ENCODE measurements at places on chromosomes 7 and 10. TPM values are rescaled to one million over a fixed set of nuclear protein-coding genes. Genes with fewer than 3 reads are reported as not detected.

The CPN1 gene
- total RNA-seq: not detected

The ENKUR gene
- 0.17 TPM for total RNA-seq

The RBM20 gene
- under 0.01 TPM for total RNA-seq

The TET1 gene
- total RNA-seq: 3.3 TPM

The PRKRIP1 gene
- 16.3 TPM for total RNA-seq

The ZNF503 gene
- 8.2 TPM for total RNA-seq

The WNT8B gene
- not detected for total RNA-seq

The RTKN2 gene
- total RNA-seq: 0.51 TPM

The VAX1 gene
- total RNA-seq: not detected

The TLX1 gene
- total RNA-seq: not detected

The C7orf33 gene
- total RNA-seq: not detected

- no peak for DNase-seq
- no peak overlapping the region for H3K4me3 ChIP-seq
- H3K27ac ChIP-seq: no peak overlapping the region
- no peaks in the 10 kb centered on the region for H3K27me3 ChIP-seq
- H3K36me3 ChIP-seq: no peaks in the 10 kb centered on the region
Observed at GRCh38 chr10:116450861-116451260, 23.2 kb downstream of the PNLIPRP3 start.

GRCh38 chr7:89777499-89777898 is 376.8 kb upstream of the STEAP1 start:
- no peak overlapping the region for H3K27ac ChIP-seq
- no peak overlapping the region for H3K4me3 ChIP-seq
- no peaks in the 10 kb centered on the region for H3K36me3 ChIP-seq
- no peak for DNase-seq
- H3K4me1 ChIP-seq: no peaks in the 10 kb centered on the region

DNA sequence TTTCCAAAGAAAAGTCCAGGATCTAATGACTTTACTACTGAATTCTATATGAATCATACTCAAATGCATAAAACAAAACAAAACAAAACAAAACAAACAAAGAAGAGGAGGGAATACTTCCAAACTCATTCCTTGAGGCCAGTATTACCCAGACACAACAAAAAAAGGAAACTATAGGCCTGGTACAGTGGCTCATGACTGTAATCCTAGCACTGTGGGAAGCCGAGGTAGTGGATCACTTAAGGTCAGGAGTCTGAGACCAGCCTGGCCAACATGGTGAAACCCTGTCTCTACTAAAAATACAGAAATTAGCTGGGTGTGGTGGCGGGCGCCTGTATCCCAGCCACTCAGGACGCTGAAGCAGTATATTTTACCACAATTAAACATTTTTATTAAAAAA is 114.6 kb downstream of the NRBF2 start:
- H3K27ac ChIP-seq: no peak overlapping the region
- no peaks in the 10 kb centered on the region for H3K4me1 ChIP-seq
- H3K4me3 ChIP-seq: no peak overlapping the region
- no peaks in the 10 kb centered on the region for H3K27me3 ChIP-seq

- H3K4me1 ChIP-seq: peaks cover 3% of the 10 kb centered on the region
- H3K36me3 ChIP-seq: no peaks in the 10 kb centered on the region
- no peak overlapping the region for H3K27ac ChIP-seq
- H3K27me3 ChIP-seq: no peaks in the 10 kb centered on the region
- no peak for DNase-seq
Observed at GRCh38 chr7:2628130-2628482, 3.7 kb upstream of the TTYH3 start.

DNA sequence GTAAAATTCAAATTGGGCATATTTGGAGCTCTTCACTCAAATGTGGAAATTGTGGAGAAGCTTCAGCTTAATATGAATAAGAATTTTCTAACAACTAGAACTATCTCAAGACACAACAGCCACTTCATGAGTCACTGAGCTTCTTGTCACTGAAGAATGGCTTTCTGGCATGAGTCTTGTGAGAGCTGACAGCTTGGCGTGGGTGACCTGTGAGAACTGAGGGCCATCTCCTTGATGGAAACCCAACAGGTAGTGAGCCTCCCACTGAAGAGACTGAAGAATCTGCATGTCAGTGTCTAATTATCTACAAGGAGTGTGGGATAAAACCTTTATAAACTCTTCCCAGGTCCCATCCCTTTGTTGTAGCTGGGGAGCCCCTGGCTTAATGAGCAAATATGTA is 66.0 kb downstream of the CLEC2L start:
- H3K4me3 ChIP-seq: no peak overlapping the region
- no peaks in the 10 kb centered on the region for H3K27me3 ChIP-seq
- no peak for DNase-seq
- peaks cover 4% of the 10 kb centered on the region for H3K4me1 ChIP-seq

GRCh38 chr7:29990931-29991330 is 1.3 kb upstream of the SCRN1 start:
- no peaks in the 10 kb centered on the region for H3K27me3 ChIP-seq
- H3K27ac ChIP-seq: no peak overlapping the region
- no peak for DNase-seq

DNA sequence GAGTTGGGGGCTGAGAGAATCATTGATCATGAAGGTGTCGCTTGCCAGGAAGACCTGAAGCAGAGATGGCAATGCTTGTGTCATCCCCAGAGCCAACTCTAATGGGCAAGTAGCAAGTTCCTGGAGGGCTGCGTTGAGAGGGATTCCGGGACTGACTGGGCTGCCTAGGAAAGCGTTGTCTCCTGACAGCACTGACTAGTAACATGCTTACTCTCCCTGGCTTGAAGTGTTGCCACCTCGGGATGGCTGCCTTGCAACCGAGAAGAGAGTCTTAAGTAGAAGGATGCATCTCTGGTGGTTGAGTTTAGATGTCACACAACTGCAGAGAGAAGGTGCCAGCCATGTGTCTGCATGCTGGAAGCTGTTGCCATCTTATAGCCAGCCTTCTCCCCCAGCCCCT is 453.4 kb downstream of the PLXNA4 start:
- no peak overlapping the region for H3K27ac ChIP-seq
- no peaks in the 10 kb centered on the region for H3K4me1 ChIP-seq
- no peak for DNase-seq
- no peaks in the 10 kb centered on the region for H3K27me3 ChIP-seq

GRCh38 chr10:122974543-122975064 is 5.6 kb upstream of the PSTK start:
- H3K36me3 ChIP-seq: no peaks in the 10 kb centered on the region
- H3K4me3 ChIP-seq: no peak overlapping the region
- H3K4me1 ChIP-seq: no peaks in the 10 kb centered on the region
- DNase-seq: no peak
- H3K27ac ChIP-seq: no peak overlapping the region

DNA sequence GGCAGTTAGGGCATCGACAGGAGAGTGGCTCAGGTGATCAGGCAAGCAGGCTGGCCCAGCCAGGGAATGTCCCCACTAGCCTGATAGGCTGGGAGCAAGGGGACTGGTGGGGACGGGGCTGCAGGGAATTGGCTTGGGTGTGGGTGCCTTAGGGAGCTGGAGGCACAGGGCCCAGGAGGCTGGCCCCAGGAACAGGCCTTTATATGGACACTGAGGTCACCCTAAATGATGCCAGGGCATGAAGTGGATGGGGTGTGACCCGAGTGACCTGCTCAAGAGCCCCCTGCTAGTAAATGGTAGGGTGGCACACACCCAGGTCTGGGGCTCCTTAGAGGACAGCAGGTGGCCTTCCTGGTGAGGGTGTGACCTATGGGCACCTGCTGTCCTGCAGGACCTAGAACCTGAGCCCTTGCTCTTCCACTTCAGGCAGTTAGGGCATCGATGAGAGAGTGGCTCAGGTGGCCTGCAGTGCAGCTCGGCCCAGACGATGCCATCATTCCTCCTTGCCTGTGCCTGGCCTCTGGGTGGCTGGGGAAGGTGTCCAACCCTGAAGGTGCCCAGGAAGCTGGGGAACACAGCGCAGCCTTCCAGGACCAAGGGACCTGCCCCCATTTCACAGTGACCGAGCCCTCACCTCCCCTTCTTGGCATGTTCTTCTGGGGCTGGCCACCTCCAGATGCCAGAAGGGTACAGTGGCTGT is 51.7 kb upstream of the LEP start:
- H3K4me3 ChIP-seq: no peak overlapping the region
- H3K27me3 ChIP-seq: peaks cover 25% of the 10 kb centered on the region
- no peak for DNase-seq
- no peaks in the 10 kb centered on the region for H3K36me3 ChIP-seq
- no peaks in the 10 kb centered on the region for H3K4me1 ChIP-seq

DNA sequence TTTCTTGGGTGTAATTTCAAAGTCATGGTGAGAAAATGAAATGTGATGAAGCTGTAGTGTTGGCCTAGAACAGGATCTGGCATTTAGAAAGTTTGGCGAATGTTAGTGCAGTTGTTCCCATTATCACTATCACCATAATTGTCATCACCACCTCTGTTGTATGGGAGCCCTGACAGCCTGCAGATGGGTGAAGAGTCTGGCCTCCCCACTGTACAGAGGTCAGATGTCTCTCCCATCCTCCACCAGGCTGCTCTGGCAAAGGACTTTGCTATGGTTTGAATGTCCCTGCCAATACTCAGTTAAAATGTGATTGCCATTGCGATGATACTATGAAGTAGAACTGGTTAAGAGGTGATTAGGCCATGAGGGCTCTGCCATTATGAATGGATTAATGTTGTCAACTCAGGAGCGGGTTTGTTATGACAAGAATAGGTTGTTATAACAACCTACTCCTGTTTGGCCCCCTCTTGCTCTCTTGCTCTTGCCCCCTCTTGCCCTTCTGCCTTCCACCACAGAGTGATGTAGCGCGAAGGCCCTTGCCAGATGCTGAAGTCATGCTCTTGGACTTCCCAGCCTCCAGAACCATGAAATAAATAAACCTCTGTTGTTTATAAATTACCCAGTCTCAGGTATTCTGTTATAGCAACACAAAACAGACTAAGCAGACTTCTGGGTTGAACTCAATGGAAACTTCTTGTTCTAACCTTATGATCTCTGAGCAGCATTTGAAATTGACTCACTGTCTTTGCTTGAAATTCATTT is 90.0 kb downstream of the GRK5 start:
- no peaks in the 10 kb centered on the region for H3K27me3 ChIP-seq
- H3K36me3 ChIP-seq: no peaks in the 10 kb centered on the region
- DNase-seq: no peak
- H3K4me1 ChIP-seq: peaks cover 8% of the 10 kb centered on the region

DNA sequence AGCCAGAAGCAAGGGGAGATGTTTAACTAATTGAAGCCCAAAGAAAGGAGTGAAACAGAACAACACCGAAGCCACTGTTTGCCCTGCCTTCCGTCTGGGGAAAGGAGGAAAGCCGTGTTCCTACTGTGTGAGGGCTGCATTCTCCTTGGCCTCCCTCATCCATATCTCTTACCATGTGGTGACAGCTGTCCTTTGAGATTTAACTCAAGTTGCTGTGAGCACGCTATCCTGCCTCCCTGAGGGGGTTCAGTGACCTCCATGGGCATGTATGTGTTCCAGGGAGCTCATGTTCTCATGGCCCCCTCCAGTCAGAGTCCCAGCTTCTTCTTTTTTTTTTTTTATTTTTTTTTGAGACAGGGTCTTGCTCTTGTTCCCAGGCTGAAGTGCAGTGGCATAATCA is 26.2 kb upstream of the CRHR2 start:
- DNase-seq: no peak
- no peaks in the 10 kb centered on the region for H3K36me3 ChIP-seq
- no peak overlapping the region for H3K27ac ChIP-seq
- H3K4me1 ChIP-seq: no peaks in the 10 kb centered on the region
- H3K4me3 ChIP-seq: no peak overlapping the region
- H3K27me3 ChIP-seq: peaks cover 4% of the 10 kb centered on the region

GRCh38 chr10:29313071-29313470 is 24.2 kb downstream of the LYZL1 start:
- no peaks in the 10 kb centered on the region for H3K36me3 ChIP-seq
- H3K4me1 ChIP-seq: peaks cover 2% of the 10 kb centered on the region
- no peak overlapping the region for H3K27ac ChIP-seq
- DNase-seq: no peak
- H3K27me3 ChIP-seq: no peaks in the 10 kb centered on the region

DNA sequence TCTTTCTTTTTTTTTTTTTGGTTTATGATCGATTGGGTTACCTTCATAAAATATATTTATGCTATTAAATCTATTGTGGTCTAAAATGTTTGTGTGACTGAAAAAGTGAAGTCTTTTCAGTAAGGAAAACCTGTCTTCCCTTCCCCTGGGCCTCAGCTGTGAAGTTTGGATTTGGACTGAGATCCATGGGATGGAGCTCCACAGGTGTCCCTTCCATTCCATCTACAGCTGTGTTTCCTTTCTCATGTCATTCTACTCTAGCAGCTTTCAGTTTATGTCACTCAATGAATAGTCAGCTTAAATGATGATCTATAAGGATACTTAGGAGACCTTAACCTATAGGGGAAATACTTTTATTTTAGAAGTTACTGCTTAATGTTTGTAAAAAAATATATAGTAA is 48.0 kb upstream of the NCF1 start:
- no peak for DNase-seq
- H3K27ac ChIP-seq: no peak overlapping the region
- no peaks in the 10 kb centered on the region for H3K27me3 ChIP-seq
- H3K4me1 ChIP-seq: no peaks in the 10 kb centered on the region

DNA sequence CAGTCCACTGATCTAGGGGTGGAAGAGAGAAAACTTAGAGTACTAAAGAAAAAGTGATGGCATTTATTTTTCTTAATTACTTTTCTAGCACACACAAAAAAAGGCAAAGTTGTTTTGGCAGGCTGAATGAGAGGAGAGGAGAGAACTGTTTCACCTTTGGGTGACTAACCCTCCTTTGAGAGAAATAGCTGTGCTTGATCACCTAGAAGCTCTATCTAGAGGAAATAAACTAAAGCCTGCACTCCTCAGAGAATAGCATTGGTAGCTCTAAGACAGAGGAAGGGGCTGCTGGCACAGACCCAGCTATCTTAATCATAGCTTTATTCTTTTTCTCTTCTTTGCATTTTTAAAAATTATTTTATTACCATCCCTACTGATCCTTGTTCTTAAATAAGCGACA is 6.3 kb downstream of the TMEM243 start:
- no peaks in the 10 kb centered on the region for H3K27me3 ChIP-seq
- H3K4me1 ChIP-seq: peaks cover 2% of the 10 kb centered on the region
- H3K36me3 ChIP-seq: no peaks in the 10 kb centered on the region
- no peak overlapping the region for H3K4me3 ChIP-seq

DNA sequence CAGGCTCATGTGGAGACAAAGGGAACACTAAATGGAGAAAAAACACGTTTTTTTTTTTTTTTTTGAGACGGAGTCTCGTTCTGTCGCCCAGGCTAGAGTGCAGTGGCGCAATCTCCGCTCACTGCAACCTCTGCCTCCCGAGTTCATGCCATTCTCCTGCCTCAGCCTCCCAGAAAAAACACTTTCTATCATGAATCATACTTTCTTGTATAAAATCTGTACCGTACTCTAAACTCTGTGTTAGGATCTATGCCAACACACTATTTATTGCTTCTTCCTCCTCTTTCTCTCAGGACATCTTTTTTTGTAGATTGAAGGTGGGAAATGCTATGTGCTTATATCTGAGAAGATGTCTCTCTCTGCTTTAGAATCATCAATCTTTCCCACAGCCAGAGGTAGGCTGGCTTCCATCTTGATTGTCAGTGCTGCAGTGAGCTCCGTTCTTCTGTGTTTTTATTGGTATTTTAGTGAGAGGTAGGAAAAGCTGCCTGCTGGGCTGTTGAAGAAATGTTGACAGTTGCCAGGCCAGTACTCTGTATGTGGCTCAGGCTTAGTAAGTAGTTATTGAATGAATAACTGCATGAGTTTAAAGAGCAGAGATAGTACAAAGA is 101.1 kb downstream of the GPR85 start:
- H3K4me3 ChIP-seq: no peak overlapping the region
- DNase-seq: peak; percentile 69
- peak overlapping the region; percentile 39 for H3K27ac ChIP-seq
- no peaks in the 10 kb centered on the region for H3K36me3 ChIP-seq
- H3K4me1 ChIP-seq: peaks cover 7% of the 10 kb centered on the region
- H3K27me3 ChIP-seq: no peaks in the 10 kb centered on the region

GRCh38 chr7:41252551-41252950 is 450.3 kb downstream of the INHBA start:
- DNase-seq: no peak
- H3K4me1 ChIP-seq: peaks cover 4% of the 10 kb centered on the region
- H3K27ac ChIP-seq: no peak overlapping the region
- H3K4me3 ChIP-seq: no peak overlapping the region

Data from fibroblast of lung (primary cell).